Activated CD4-positive, alpha-beta T cell treated with anti-CD3 and anti-CD28 coated beads for 48 hours (primary cell): ENCODE measurements at places on chromosomes 5 and 9.

DNA sequence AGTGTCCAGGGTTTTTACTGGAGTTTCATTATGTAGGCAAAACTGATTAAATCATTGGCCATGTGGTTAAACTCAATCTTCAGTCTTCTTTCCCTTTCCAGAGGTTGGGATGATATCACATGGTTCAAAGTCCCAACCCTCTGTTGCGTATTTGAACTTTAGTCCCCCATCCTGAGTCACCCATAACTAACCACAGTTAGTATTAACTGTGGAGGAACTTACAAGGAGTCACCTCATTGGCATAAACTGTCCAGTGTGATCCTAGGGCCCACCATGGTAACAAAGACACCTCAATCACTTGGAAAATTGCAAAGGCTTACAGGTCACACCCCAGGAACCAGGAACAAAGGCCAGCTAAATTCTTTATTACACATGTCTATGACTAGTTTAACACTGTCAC is 188.5 kb downstream of the COX7C start:
- DNase-seq: no peak

DNA sequence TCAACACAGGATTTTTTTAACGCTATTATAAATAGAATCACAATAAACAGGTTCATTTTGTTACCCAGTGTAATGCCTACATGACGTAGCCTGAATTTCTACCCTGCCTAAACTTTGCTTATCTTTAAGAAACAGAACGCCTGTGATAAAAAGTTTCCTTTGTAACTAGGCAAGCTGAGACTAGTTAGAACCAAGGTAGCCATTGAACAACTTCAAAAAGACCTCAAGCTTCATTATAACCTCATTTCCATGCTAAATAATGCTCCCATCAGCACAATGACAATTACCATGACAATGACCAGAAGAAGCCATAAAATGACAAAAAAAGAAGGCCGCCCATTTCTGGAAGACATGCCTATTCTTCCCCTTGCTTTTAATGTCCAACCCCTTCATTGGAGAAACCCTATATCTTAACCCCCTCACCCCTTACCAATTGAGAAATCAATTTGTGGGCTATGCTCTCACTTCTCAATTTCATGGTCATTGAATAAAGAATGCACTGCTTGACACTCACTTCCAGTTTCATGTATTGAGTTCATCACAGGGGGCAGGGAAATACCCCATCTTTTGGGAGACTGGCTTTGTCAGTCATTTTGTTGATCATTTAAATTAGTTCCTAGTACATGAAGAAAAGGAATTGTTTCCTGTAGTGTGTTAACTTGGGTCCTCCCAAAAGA is 276.8 kb downstream of the MCTP1 start:
- DNase-seq: no peak

- DNase-seq: peak; percentile 2
These were observed 102.7 kb upstream of the IER5L start for GRCh38 chr9:129280623-129281271.

GRCh38 chr9:133575186-133576030 is 33.8 kb downstream of the FAM163B start:
- DNase-seq: no peak

- no peak for DNase-seq
These were observed 68.3 kb downstream of the HTR4 start for GRCh38 chr5:148585988-148586387.

DNA sequence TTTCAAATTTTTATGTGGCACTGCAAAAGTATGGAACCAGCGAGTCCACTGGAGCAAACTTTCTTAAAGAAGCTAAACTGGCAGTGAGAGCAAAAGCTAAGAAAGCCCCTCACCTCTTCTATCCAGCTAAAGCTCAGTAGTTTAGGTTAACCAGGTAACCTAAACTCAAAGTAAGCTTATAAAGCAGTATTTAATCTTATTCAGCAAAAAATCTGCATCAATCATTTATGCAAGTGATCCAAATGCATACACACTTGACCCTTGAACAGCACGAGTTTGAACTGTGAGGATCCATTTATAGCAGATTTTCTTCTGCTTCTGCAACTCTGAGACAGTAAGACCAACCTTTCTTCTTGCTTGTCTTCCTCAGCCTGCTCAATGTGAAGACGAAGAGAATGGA is 363.8 kb upstream of the CDH18 start:
- no peak for DNase-seq

GRCh38 chr5:149011084-149011483 is 51.8 kb downstream of the SH3TC2 start:
- no peak for DNase-seq

DNA sequence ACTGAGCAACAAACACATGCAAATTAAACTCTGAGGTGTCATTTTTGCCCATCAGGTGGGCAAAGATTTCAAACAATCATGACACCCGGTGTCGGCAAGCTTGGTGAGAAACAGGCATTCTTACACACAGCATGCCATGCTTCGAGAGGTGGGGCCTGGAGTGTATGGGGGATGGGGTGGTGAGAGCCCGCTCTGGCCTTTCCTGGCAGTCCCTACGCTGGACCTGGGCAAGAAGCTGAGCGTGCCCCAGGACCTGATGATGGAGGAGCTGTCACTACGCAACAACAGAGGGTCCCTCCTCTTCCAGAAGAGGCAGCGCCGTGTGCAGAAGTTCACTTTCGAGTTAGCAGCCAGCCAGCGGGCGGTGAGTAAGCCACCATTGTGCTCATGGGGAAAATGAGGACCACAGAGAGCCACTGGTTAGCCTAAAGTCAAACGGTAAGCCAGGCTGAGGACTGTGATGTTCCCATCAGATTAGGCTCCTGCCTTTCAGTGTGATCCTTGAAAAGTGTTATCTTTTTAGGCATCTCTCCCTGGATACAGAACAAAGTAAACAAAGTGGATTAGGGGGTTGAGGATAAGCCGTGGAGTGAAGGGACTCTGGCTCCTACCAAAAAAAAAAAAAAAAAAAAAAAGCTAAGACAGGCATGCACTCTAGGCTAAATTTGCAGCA is 9.4 kb downstream of the MYOZ3 start:
- DNase-seq: no peak

GRCh38 chr5:158785397-158785796 is 314.3 kb downstream of the EBF1 start:
- no peak for DNase-seq
